ENCODE measurements at places on chromosomes 6 and 20.
A peak's percentile ranks its signal among the peaks of the same experiment; 100 is the strongest.

- no peak for DNase-seq
Observed at GRCh38 chr6:90469906-90470305, 117.0 kb downstream of the MAP3K7 start.

DNA sequence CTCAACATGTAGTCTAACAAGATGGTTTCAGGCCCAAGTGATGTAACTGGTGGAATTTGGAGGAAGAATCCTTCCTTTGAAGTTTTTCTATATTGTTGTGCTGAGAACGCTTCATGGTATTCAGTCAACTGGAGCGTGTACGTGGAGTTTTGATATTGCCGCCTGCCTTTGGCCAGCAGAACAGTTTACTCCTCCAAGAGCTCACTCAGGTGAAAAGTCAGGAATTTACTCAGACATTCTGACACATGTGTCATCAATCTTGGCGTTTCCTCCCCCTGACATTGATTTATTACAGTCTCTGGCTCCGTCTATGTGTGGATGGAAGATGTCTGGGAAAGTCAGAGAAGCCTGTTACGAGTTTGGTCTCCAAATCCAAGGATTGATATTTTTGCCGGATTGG is 19.0 kb upstream of the TGM2 start:
- DNase-seq, result no peak

- DNase-seq, result no peak
Observed at GRCh38 chr20:46573788-46574584, 23.5 kb upstream of the OCSTAMP start.

- DNase-seq, result no peak
Observed at GRCh38 chr6:134132494-134133141, 80.2 kb upstream of the SLC2A12 start.

GRCh38 chr6:617456-618100 is 39.3 kb downstream of the HUS1B start:
- DNase-seq, result peak; percentile 13

- peak; percentile 89 for DNase-seq
Observed at GRCh38 chr6:13795041-13795750, 19.2 kb downstream of the MCUR1 start.

DNA sequence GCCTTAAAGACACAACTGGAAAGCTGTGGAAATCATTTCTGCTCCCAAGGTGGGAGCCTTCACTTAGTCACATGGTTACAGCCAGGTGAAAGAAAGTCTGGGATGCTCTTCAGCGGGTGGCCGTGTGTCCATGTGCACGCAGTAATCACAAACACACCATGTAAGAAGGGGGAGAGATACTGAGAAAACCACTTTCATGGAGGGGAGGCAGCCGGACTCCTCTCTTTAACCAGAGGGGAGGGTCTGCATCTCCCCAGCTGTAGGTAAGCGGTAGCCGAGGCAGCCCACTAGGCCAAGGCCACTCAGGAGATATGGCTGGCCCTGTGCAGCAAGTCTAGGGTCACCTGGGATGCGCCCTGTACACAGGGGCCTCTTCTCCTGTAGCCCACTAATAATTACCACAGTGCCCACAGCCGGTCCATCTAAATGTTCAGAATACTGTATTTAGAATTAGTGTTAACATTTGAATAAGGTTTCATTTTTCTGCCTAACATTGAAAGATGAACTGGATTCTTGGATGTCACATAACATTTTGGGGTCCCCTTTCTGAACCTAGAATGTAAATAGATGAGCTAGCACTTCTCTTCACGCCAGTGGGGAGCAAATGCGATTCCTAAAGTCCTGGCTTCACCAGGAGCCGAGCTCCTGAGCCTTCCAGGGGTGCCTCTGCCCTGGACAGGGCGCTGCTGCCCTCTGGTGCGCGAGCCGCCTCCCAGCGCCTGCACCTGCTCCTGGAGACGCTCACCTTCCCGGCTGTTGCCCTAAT is 15.9 kb downstream of the GPR31 start:
- DNase-seq, result peak; percentile 52

DNA sequence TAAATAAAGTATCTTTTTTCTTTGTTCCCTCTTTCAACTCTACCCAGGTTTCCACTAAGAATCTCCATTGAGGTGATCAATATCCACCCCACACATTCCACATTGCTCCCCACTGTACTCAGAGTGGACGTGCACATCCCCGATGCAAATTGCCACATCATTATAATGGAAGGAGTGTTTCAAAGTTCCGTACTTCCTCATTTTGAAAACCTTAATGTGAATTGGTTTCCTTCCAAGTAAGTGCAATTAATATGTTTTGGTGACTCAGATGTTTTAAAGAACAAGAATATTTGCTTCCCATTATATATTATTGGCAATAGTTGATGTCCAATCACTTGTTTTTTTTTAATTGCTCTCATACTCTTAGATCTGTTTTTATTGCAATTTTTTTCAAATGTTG is 463.6 kb downstream of the HACE1 start:
- peak; percentile 41 for DNase-seq

- DNase-seq, result peak; percentile 68
Observed at GRCh38 chr6:70709826-70710225, 42.1 kb downstream of the SMAP1 start.

DNA sequence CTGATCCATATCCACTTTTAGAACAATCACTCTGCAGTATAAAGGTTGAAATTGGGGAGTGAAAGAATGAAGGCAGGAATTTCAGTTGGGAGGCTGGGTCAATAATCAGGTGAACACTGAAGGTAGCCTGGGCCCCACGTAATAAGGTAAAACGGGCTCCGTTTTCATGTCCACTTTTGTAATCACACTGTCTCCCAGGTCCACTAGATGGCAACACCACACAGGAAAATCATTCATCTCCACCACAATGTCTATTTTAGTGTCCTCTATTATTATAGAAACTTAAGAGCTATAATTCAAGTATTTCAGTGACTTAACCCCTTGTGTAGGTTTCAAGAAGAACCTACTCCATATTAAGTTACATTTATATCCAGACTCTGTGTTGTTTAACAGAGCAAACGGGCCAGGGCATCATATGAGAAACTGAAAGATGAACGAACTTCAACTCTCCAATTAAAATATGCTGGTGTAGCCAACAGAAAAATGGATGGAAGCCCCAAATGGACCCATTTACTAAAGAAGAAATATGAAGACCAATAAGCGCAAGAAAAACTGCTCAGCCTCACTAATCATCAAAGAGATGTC is 45.9 kb upstream of the MC3R start:
- peak; percentile 48 for DNase-seq

- peak; percentile 12 for DNase-seq
Observed at GRCh38 chr6:12137480-12137879, 125.4 kb downstream of the HIVEP1 start.

DNA sequence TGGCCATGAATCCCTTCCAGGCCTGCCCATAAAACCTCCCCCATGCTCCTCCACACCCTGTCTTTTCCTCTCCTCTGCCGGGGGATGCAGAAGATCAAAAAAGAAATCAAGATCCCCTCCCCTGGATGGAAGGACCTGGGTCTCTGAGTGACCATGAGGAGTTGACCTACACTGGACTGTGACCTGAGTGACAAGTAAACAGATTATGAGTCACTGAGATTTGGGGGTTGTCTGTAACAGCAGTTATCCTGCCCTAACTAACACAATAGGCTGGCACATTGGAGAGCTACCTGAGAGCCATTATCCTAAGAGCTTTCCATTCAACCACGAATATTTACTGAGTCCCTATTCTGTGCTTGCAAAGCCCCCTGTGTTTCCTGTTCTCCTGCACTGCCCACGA is 28.4 kb upstream of the SIRPA start:
- DNase-seq, result no peak

DNA sequence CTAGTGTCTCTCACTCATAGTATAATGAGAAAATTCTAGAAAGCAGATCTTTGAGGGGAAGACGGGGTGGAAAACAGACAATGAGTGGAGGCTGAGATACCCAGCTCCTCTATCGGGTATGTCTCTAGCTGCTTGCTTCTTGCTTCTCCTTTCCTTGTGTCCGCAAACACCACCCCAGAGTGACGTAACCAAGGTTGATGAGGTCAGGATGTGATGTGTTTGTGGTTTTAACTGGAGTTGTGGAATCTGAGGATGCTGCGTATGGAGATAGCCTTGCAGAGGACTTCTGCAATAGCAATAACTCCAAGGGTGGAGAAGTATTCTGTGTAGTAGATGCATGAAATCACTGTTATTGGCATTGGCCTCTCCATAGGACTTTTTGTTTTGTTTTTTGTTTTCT is 132.7 kb upstream of the IFNGR1 start:
- peak; percentile 82 for DNase-seq

DNA sequence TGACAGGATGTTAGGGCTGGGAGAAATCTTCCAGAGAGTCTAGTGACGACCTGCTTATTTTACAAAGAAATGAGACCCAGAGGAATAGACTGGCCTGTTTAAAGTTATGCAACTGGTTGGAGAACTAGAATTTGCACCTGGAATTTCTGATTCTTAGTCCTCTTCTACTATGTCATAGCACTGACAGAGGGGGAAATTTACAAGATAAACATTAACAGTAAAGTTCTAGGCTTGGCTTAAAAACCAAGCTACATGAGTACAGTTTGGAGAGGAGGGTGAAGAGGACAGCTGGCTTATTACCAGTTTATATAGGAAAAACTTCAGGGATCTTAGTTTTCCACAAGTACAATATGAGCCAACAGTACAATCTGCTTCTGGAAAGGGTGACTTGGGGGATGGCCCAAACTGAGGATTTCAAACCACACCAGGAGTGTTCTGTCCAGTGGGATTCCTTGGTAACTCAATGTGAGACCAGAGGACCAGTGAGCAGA is 269.6 kb downstream of the CD109 start:
- no peak for DNase-seq

- no peak for DNase-seq
Observed at GRCh38 chr6:144515761-144516160, 230.6 kb downstream of the UTRN start.

GRCh38 chr6:38396209-38396608 is 243.5 kb downstream of the BTBD9 start:
- no peak for DNase-seq

DNA sequence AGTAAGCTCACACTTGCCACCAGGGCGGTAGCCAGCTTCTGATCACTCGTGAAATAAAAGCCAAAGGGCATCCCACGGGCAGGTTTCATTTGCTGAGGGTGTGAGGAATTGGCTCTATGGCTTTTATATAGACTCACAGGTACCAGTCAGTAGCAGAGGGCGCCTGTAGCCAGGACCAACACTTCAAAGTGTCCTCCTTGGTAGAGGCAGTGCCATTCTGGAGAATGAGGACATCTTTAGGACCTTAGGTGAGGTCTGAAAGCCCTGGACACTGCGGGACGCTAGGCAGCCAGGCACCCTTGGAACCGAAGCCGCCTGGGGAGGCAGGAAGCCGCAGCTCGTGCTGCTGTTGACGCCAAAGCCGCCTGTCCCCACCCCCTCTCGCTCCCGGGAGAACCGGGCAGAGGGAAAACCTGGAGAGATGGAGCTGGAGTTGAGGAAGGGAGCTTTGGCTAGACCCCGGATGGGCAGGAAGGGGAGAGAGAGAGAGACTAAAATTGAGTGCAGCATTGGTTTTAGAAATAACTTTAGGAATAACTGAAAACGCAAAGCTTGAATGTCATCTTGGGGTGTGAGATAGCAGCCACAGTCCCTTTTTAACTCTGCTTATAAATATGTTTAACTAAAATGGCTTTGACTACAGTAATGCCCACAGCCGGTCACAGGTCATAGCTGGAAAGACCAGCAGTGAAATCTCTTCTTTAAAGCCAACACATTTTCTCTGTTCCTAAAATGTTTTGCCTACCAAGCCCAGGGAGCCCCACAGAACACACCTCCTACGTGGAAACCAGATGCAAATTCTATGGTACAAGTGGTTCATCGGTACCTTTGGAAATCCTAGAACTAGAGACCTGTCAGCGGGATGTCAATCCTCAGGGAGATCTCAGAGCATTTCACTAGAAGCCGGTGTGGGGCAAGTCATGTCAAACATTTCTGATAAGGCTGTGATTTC is 128.5 kb upstream of the CDYL start:
- peak; percentile 81 for DNase-seq

GRCh38 chr6:166173281-166173951 is 5.8 kb upstream of the TBXT start:
- peak; percentile 93 for DNase-seq

DNA sequence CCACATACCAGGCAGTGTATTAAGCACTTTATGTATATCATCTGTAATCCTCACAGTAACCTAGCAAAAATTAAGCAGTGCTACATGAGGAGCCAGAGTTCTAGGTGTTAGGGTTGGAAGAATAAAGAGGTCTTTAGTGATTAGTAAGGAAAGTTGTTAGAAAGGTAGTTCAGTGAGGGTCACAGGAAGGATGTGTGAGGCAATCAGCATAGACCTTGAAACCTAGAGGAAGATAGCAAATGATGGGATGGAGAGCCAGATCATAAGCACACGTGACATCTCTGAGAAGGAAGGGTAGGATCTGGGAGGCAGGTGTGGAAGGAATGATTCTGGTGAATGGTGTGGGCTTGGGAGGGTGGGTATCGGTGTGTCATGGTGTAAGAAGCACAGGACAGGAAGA is 2.2 kb downstream of the KAT14 start:
- DNase-seq, result no peak

GRCh38 chr20:14481863-14482262 is 144.5 kb upstream of the FLRT3 start:
- DNase-seq, result no peak

GRCh38 chr6:131156411-131156810 is 21.1 kb downstream of the AKAP7 start:
- no peak for DNase-seq

- DNase-seq, result no peak
Observed at GRCh38 chr20:58697201-58697866, 4.7 kb downstream of the NPEPL1 start.

- DNase-seq, result no peak
Observed at GRCh38 chr6:133079901-133080300, 161.3 kb upstream of the EYA4 start.

- DNase-seq, result no peak
Observed at GRCh38 chr6:16533721-16534136, 227.5 kb downstream of the ATXN1 start.

- DNase-seq, result no peak
Observed at GRCh38 chr6:42696526-42697267, 25.7 kb downstream of the PRPH2 start.

- DNase-seq, result no peak
Observed at GRCh38 chr20:10910535-10911178, 236.9 kb upstream of the JAG1 start.

- peak; percentile 96 for DNase-seq
Observed at GRCh38 chr6:56101141-56101553, 146.2 kb downstream of the COL21A1 start.

DNA sequence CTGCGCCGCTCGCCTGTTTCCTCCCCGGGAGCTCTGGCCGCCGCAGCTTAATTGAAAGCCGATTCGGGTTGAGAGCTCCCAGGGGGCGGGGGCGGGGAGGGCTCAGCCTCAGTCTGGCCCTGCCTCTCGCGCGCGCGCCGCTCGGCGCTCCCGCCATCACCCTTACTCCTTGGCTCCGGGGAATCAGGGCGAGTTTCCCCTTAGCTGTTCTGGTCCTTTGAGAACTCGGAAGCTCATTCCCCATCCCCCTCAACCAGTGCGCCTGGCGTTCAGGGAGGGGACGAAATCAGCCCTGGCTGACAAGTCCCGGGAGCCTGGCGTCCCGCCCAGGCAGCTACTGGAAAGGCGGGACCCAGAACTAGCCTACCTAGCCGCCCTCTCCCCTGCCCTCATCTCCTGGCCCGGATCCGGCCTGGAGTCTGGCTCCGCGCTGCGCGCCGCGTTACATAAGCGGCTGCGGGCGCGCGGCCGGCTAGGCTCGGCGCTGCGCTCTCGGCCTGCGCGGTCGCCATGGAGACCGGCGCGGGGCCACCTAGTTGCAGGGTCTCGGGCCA is 2.8 kb downstream of the SLC12A5 start:
- DNase-seq, result peak; percentile 61

GRCh38 chr6:3337521-3338350 is 79.0 kb downstream of the PSMG4 start:
- DNase-seq, result peak; percentile 78

GRCh38 chr20:13325033-13325432 is 104.0 kb downstream of the ISM1 start:
- peak; percentile 47 for DNase-seq

GRCh38 chr6:34473967-34474366 is 8.1 kb downstream of the PACSIN1 start:
- DNase-seq, result no peak
